Sigmoid colon (tissue), 7 donors: ENCODE measurements at places on chromosomes 6 and 20.

DNA sequence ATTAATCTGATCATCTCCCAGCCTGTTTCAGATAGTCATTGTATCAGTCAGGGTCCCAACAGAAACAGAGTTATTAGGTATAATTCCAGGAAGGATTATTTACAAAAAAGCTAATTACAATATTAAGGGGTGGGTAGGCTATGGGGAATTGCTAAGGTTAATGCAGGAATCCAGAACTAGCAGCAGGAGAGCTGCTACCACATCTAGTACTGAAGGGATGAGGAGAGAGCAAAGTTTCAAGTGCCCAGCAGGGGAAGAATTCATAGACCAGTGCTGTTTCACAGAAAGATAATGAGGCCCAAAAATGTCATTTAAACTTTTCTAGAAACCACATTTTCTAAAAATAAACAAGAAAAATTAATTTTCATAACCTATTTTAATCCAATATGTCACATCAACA lies 284.2 kb downstream of the HACE1 start:
- no peak for DNase-seq

DNA sequence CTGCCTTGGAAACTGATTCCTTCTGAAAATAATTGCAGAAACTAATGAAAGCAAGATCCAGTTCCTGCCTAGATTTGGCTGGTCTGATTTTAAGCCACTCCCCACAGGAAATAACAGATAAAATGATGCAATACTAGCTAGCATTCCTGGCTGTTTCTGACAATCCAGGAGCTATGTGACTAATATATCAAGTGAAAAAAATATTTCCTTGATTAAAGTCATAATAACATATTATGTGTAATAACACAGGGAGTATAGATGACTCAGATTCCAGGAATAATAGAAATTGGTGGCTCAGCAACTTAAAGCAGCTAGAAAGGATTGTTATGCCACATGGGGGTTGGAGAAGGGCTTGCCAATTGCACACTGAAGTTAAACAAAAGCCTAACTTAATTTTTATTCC lies 182.7 kb upstream of the SALL4 start:
- DNase-seq, result no peak

DNA sequence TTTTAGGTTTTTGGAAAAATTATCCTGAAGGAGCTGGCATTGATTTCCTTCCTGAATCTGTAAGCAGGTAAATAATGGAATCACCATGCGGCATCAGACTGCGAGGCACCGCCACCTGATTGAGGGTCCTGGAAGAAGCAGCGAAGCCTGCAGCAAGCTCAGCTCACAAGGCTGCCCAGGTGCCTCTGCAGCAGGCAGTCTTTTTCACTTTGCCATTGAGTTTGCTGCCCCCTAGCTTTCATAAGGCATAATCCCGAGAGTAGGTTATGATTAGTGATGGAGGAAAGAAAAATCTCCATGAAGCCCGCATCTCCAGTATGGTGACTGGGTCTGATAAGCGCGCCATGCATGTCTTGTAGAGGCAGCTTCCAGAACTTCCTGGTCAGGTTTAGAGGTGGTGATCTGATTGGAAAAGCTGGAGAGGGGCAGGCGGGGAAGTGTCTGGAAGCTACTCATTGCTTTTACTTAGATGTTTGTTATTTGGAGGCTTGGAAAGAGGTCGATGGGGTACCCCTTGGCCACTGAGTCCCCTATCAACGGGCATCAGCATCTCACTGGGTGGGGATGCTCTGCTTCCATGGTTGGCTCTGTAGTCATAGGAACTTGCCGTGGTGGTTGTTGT lies 26.7 kb downstream of the IYD start:
- no peak for DNase-seq

DNA sequence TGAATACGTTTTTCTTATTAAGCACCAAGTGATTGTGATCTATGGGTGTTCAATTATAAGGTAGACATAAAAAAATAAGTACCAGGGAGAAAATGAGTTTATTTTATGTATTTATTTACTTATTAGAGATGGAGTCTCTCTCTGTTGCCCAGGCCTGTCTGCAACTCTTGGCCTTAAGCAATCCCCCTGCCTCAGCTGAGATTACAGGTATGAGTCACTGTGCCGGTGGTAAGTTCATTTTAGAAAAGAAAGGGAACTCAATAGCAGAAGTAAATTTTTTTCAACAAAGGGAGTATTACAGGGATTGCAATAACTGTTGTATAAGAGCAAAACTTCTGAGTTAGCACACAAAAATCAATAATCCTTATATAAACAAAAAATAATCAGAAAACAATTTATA lies 98.7 kb upstream of the FUT9 start:
- no peak for DNase-seq

DNA sequence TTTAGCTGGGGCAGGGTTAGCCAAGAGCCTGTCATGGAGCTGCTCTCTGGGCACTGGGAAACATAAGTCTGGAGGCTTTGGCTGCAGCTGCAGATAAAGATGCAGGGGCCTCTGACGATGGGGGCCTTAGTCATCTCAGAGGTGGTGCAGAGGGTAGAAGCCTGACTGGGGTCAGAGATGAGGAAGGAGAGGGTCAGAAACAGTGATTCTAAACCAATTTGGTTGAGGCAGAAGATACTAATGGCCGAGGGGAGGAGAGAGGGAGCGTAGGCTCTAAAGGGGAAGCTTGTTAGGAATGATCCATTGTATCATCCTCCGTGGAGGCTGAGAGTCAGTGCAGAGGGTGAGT lies 33.8 kb downstream of the PLEKHG1 start:
- no peak for DNase-seq

- DNase-seq, result no peak
These were observed 370.5 kb upstream of the RSPO3 start for GRCh38 chr6:126747728-126748540.

- no peak for DNase-seq
These were observed 10.7 kb downstream of the MAPRE1 start for GRCh38 chr20:32830437-32830836.

- no peak for DNase-seq
These were observed 103.9 kb downstream of the AIG1 start for GRCh38 chr6:143164565-143165105.

- no peak for DNase-seq
These were observed 234.4 kb downstream of the CENPW start for GRCh38 chr6:126574301-126574700.

- no peak for DNase-seq
These were observed 85.3 kb downstream of the DLGAP4 start for GRCh38 chr20:36391456-36391855.

DNA sequence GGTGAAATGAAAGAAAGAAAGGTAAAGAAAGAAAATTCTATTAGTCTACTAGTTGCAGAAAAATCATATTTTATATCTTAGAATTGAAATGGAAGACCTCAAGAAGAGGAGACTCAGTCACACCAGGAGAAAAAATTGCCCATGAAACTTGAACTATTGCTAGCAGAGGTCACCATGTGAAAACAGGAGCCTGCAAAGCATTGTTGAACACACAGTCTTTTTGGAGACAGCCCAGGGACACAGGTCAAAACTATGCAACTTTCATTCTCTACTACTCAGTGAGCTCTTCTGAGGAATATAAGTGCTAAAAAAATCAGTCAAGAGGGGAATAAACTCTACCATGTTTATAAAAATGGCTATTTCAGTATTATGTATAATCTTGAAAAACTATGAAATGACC lies 89.8 kb upstream of the TENT5A start:
- no peak for DNase-seq

- no peak for DNase-seq
These were observed at the start of gene GDAP1L1 for GRCh38 chr20:44247131-44247571. Gene GDAP1L1 (plus strand): TSS chr20:44247308. CDS start chr20:44247335, 27 bp downstream.

DNA sequence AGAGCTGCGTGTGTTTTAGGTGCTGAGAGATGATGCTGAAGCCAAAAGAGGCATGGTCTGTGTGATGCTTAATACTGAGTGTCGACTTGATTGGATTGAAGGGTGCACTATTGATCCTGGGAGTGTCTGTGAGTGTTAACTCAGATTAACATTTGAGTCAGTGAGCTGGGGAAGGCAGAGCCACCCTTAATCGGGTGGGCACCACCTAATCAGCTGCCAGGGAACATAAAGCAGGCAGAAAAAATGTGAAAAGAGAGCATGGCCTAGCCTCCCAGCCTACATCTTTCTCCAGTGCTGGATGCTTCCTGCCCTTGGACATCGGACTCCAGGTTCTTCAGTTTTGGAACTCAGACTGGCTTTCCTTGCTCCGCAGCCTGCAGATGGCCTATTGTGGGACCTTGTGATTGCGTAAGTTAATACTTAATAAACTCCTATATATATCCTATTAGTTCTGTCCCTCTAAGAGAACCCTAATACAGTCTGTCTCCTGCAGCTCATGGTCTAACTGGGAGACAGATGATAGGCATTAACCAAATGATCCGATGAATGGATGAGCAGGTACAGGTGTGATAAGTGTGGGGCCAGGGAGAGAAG lies 91.6 kb downstream of the TFAP2C start:
- no peak for DNase-seq
